ENCODE measurements at places on chromosomes 2 and 18.

DNA sequence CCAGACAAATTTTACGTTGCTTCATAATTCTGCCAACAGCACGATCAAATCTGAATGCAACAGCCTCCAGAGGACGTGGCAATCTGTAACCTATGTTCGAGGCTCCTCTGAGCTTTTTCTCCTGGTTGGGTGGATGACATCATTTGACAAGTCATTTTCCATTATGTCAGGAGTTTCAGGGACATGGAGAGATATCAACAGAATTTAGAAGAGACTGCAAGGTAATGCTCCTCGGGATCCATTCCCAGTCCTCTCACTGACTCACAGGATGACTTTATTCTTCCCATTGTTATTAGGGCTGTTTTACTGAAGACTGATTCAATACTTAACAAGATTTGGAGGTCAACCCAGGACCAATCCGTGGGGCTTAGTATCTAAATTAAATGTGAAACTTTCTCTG lies 72.5 kb upstream of the RNF152 start:
- DNase-seq = no peak

- no peak for DNase-seq
These were observed 3.7 kb upstream of the ZEB2 start for GRCh38 chr2:144523596-144524117.

DNA sequence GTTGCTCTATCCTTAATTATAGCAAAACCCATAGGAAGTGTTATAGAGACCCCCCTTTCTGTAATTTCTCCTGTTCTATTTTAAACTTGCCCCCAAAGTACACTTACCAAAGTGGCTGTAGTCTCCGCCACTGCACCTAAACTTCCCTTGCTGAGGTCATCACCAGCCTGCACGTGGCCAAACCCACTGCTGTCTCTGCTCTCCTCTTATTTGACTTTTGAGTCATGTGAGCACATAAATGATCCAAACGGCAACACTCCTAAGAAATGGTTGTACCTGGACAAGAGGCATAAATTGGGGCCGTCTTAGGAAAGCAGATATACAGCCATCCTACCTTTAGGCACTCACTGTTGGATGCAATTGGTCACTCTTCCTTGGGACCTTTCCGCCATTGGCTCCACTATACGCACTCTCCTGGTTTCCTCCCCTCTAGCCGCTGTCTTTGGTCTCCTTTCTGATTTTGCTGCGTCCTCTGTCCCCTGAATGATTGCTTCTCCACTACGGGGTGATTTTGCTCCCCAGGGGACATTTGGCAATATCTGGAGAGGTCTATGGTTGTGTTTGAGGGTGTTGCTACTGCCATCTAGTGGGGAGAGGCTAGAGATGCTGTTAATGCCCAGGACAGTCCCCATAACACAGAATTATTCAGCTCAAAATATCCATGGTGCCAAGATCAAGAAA lies 19.2 kb upstream of the IL36G start:
- DNase-seq = peak; percentile 11

DNA sequence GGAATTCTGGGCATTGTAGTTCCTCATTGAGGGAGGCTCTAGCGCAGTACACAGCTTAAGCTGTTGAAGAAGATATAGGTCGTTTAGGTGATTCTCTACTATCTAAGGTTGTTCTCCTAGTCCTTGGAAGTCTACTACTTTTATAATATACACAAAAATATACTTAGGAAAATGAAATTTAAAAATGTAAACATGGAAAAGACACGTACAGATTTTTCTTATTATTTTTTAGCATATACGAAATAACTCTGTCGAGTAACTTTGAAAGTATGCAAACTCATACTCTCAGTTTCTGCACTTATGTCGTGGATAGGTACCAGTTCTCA lies 272 bp upstream of the FASTKD1 start:
- no peak for DNase-seq

DNA sequence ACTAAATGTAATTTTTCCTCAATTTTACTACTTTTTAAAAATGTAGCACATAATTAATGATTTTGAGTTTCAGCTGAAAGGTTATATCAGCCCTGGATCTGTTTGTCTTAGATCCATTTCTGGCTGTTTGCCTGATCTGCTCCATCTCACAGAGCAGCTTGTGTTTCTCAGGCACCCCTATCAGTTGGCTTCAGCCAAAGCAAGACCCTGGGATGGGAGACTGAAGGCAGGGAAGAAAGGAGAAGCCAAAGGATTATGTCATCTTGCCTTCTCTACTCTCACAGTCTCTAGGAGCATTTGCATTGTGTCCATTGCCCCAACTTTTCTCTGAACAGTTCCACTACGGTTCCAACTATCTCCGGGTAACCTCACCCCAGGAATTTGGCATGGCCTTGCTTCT lies 110.5 kb downstream of the CCDC148 start:
- DNase-seq = no peak

DNA sequence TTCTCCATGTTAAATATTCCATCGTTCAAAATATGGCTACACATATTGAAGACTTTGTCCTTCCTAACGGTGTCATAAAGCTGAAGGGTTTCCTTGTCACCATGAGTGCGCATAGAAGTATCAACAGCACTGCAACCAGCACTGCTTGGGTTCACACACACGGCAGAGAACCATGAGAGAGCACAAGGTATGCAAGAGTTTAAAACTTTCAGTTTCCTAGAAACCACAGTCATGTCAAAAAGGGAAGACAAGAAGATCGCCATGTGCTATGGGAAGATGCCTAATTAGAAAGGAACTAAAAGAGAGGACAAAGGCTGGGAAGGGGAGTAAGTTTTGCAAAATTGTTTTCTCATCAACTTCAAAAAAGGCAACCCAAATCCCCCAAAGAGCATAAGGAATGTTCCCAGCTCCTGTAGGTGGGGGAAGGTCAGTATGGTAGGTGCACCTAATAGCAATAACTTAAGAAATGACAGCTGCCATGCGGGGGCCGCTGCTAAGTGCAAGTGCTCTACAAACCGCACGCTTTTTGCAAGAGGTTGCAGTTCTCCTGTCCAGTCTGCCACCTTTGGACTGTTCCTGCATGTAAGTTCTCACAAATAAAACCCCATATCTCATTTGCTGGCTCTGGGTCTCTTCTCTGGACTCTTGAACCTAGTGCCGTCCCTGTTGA lies 136.8 kb downstream of the TMEM163 start:
- no peak for DNase-seq

DNA sequence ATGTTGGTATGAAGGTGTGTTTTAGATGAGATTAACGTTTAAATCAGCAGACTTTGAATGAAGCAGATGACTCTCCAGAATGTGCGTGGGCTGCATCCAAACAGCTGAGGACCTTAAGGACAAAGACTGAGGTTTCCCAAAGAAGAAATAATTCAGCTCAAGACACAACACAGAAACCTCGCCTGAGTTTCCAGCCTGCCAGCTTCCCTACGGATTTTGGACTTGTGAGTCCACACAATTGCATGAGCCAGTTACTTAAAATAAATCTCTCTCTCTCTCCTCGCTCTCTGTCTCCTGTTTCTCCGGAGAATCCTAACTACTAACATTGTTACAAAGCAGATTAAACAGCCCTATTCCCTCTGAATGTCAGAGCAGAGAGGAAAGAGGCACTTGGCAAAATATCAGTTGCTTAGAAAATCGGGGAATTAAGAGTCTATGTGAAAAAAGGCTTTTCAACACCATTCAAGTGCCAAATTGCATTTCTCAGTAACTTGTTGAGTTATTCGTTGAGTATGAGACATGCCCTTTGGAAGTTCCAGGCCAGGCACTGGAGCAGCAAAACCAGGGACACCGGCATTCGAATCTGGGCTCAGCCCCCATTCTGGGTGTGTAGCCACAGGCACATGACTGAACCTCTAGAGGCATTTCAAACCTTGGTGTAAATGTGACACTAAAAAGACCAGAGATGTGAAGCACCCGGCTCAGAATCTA lies 174.6 kb upstream of the PID1 start:
- no peak for DNase-seq

DNA sequence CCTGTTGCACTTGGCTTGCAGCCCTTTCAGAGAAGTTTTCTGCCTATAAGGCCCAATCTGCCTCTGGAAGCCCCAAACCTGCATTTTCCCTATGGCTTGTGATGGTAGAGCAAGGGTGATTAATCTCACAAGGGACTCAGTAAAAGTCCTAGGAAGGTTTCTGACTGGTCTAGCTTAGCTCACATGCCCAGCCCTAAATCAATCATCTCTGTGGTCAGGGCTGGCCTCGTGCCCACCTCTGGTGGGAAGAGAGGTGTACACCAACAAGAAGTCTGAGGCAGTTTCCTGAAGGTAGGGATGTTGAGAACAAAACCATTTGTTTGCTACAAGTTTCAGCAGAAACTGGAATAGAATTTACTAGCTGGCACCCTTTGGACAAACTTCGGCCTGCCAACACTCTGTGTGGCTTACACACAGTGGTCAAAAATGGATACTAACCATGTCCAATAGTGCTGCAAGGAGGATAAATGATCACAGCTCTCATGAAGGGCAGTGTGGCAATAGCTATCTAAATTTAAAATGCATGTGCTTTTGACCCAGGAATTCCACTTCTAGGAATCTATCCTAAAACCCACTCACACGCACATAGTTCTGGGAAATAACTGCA lies 96.4 kb downstream of the EN1 start:
- DNase-seq = no peak

DNA sequence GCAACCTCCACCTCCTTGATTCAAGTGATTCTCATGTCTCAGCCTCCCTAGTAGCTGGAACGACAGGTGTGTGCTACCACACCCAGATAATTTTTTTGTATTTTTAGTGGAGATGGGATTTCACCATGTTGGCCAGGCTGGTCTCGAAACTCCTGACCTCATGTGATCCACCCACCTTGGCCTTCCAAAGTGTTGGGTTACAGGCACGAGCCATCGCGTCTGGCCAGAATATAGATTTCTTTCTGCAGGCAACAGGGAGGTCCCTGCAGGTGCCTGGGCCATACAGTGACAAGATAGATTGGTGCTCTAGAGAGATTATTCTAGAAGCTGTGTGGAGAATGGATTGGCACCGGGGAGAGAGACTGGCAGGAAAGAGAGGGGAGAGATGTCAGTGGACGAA lies 13.3 kb downstream of the PLCD4 start:
- no peak for DNase-seq

DNA sequence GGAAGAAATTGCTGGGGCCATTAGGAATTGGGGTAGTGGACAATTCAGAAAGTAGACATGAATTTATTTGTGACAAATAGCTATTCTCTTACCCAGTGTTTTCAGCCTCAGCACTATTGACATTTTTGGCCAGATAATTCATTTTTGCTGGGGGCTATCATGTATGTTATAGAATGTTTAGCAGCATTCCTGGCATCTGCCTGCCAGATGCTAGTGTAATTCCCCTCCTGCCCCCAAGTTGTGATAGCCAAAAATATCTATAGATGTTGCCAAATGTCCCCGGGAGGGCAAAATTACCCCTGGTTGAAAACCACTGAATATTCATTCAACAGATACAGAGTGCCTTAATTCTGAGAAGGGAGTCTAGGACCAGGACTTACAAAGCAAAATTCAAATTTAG lies 183.6 kb downstream of the BABAM2 start:
- no peak for DNase-seq
